ENCODE measurements at places on chromosomes 4 and X. TPM values are rescaled to one million over a fixed set of nuclear protein-coding genes. Genes with fewer than 3 reads are reported as not detected.

The TBC1D19 gene
- total RNA-seq = 4.0 TPM

The CWH43 gene
- total RNA-seq = not detected

The UGT2B17 gene
- not detected for total RNA-seq

The RBM46 gene
- not detected for total RNA-seq

The BTC gene
- not detected for total RNA-seq

The SOWAHD gene
- total RNA-seq = not detected

The ALB gene
- total RNA-seq = not detected

The KLHL13 gene
- 0.09 TPM for total RNA-seq

The BTK gene
- total RNA-seq = 1.7 TPM

The KLF8 gene
- total RNA-seq = 7.3 TPM

The FAM241A gene
- 3.0 TPM for total RNA-seq

DNA sequence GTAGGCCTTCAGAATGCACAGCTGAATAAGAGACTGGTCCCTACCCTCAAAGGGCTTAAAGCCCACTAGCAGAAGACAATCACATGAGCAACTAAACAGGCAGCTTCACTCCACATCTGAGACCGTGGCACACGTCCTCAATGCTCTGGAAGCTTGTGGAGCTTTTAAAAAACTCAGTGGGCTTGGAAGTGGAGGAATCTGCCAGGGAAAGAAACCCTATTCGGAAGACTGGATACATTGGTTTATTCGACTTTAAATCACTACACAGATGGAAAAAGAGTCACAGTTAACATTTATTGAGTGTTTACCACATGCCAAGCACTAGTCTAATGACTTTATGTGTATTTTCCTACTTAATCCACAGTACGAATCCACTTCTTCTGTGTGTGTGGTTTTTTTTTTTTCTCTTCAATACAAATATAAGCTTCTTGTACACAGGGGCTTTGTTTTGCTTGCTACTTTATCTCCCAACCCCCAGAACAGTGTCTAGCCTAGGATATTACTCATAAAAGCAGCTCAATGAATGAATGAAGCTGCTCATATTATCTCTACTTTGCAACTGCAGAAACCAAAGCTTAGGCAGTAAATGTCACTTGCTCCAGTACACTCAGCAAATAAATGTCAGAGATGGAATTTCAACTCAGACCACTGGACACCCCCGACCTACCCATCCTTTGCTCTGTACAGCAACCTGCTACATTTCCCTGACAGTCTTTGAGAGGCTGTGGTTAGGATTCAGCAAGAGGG, 137.7 kb downstream of the LDB2 start:
- ATAC-seq = no peak

DNA sequence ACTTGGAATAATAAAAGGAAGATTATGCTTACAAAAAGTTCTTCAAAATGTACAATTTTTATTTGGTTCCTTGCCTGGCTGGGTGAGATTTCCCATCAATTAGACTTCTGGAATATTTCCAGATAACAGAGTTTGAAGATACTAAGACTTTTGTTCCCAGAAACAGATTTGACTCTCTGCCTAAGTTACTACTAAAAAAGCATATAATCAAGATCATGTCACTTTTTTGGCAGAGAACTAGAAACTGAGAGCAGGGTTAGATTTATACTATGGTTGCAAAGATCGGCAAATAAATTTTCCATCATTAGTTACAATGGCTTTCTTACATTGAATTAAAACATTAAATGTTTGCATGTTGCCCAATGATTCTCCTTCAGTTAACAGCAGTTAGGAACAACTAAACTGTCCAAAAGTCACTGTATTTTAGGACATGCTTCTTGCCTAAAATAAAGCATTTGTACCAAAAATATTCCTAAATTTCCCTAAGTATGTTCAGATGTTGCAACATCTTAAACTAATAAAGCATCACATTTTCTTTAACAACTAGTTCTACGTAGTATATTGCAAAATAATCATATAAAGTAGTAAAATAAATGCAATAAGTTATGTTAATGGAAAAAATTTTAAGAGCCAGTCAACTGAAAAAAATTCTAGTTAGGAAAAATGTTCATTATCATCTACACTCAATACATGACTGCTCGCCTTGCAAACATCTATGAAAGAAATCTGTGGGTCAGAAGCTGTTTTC, 73.0 kb downstream of the SEC24D start:
- ATAC-seq = no peak

DNA sequence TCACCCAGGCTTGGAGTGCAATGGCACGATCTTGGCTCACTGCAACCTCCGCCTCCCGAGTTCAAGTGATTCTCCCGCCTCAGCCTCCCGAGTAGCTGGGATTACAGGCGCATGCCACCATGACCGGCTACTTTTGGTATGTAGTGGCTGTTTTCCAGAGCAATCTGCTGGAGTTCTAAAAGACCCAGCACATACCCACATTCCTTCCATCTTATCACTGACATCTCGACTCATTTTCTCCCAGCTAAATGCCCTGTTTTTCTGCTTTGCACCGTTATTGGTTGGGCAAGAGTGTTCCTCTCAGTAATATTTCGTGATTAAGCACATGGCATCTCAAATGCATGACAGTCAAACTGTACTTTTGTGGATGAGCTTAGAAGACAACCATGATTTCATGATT, 53.7 kb downstream of the PRKX start:
- ATAC-seq = no peak

GRCh38 chrX:69285881-69286564, 120.8 kb upstream of the PJA1 start:
- peak; percentile 63 for ATAC-seq

DNA sequence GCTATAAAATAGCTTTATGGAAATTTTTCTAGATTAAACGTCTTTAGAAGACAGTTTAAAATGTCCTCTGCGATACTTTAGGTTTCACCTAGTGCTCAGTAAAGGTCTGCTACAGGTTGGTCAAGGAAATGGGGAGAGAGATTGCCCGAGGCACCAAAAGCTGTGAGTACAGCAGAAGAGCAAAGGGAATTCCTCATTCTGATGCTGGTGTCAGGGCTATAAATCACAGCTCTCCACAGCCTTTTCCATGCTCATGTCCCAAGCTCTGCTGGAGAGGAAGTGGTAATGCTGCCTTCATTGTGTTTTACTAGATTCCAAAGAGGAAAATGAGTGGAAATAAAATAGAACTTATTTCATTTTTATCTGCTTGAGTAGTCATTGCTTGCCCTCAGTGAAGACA, 2060.4 kb downstream of the ARAP2 start:
- no peak for ATAC-seq

DNA sequence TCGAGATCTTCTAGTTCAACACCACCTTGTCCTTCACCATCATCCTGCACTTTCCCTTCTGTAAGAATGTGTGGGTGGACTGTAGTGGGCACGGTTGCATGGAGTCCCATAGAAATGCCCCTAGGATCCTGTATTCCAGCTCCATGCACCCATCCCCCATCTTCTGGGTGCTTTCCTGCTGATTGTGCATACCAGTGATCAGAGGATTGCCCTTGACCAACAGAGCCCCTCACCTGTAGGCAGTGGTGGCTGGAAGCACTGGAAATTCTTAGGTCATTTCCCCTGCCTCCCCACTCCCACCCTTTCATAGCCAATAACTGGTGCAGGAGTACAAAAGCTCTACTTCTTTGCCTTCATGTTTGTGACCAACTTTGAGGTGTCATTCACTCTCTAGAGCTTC, 213.4 kb upstream of the ARSJ start:
- ATAC-seq = no peak

DNA sequence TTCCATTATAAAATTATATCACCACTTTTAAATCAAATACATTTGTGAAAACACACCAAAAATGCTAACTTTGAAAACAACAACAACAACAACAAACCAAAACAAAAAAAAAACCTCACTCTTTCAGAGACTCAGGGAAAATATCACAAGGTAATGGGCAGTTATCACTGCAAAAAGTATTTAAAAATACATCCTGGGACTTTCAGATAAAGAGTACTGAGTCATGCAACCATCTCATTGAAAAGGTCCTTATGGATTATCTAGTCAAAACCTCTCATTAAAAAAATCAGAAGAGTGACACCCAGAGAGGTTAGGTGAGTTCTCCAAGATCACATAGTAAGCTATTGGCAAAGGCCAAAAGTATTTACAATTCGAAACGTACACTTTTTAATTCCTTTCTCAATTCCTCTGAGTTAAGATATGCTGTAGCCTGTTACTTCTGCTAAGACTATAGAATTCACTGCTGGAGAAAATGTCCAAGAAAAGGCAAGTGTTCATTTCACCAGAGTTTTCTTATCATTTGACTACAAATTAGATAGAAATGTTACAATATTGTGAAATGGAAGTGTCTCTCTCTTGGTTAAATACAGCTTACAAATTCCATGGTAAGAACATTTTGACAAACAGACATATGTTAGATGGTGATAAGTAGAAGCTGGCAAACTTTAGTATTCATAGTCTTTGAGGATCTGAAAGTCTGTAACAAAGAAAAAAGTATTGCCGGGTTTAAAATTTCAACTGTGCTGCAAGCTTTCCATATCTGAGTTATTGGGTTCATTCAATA, 9.3 kb downstream of the STX18 start:
- ATAC-seq = no peak

DNA sequence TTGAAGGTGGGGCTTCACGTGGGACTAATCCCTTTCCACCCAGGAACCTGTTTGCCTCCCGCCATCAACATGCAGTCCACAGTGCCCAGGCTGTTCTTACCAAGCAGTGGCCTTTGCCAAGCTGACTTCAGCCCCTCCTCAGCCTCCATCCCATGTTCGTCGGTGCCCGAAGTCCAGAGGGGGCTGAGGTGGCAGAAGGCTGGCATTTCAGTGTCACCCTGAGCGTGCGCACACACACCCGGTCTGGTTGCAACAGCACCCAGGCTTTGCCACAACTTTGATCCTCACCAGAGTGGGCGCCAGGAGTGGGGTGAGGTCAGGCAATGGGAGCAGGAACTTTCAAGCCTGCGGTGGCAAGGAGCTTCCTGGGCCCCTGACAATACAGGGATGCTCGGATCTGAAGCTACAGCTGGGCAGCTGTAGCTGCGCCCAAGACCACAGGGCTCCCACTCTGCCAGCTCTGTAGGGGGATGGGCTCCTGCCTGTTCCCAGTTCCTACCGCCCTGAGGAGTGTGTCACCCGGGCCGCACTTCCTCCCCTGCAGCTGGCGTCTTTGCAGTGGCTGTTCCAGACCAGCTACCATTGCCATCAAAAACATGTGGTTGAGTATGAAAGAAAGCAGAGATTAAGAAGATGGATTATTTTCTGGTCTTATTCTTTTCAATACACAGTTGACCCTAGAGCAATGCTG, 428.0 kb downstream of the EPHA5 start:
- no peak for ATAC-seq

DNA sequence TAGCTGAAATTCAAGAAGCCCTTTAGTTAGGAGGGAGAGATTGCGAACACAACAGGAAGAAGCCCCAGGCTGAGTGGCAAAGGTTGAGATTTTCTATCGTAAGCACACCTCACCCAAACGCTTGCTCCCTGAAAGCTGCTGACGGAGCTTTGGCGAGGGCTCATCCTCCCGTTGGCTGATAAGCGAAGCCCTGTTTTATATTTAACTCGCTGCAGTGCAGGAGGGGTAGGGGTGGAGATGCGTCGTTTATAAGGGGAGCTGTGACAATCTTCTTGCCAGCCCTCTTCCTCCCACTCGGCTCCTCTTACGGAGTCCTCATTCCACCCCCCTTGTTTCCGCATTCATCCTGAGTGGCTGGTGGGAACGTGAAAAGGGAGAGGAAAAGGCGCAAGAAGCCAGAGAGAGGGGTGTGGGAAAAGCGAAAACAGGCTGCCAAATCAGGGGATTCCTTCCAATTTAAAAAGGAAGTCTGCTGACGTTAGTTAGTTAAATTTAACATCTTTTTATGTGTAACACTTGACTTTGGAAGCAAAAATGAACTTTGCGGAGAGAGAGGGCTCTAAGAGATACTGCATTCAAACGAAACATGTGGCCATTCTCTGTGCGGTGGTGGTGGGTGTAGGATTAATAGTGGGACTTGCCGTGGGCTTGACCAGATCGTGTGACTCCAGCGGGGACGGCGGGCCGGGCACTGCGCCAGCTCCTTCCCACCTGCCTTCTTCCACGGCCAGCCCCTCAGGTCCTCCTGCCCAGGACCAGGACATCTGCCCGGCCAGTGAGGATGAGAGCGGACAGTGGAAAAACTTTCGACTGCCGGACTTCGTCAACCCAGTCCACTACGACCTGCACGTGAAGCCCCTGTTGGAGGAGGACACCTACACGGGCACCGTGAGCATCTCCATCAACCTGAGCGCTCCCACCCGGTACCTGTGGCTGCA, at the start of gene ENPEP:
Gene ENPEP (plus strand): TSS at position 275 of the 938 bp plus-strand sequence. CDS start 260 bp downstream, at position 535.
- ATAC-seq = no peak

DNA sequence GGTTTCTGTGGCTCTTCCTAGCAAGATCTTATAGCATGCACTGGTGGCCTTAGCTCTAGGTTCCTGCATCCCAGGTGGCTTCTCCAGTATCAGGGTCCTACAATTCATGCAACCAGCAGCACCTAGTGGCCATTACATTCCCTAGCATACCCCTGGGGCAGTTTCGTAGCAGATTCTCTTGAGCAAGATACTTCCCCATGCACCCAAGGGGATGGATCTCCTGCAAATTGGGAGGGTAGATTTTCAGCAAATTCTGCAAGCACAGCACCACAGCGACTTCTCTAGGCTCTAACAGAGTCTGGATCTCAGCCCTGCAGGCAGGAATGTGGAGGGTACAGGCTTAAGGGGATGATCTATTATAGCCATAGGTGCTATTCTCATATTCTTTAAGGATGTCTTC, 13.1 kb upstream of the SLC9B1 start:
- ATAC-seq = no peak

DNA sequence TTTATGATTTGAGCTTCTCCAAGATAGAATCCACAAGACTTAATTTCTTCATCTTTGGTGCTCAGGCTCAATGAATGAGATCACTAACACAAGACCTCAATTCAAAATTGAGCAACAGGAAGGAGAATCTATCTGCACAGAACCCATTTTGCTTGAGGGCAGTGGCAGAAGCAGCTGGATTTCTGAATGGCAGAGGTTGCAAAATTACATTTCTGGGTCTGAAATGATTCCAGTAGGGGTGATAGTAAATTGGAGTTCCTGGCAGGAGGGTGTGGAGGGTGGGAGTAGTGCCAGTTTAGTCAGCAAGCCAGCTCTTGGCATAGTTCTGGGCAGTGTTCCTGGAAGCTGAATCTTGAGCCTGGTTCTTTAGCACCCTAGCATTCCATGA, 281.1 kb downstream of the SLC7A11 start:
- no peak for ATAC-seq

DNA sequence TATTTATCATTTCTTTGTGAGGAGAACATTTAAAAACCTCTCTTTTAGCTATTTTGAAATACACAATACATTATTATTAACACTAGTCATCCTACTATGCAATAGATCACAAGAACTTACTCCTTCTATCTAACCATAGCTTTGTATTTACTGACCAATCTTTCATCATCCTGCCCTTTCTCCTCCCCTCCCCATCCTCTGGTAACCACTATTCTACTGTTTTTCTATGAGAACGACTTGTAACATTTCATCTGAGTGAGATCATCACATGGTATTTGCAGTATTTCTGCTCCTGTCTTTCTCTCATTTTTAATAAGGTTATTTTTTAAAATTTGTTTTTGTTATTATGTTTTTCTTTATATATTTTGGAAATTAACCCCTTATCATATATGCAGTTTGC, 331.8 kb downstream of the TEX13C start:
- no peak for ATAC-seq

- no peak for ATAC-seq
Observed at GRCh38 chr4:139786494-139787354, 121.1 kb downstream of the MGST2 start.

GRCh38 chr4:7803371-7803770, 136.3 kb downstream of the AFAP1 start:
- ATAC-seq = no peak

GRCh38 chrX:20498851-20499635, 232.3 kb upstream of the RPS6KA3 start:
- ATAC-seq = no peak

GRCh38 chr4:54526560-54526959, 131.2 kb upstream of the KIT start:
- no peak for ATAC-seq

- ATAC-seq = no peak
Observed at GRCh38 chrX:9772943-9773342, 7.3 kb upstream of the GPR143 start.
